NCI-H1092 (cell line): ENCODE measurements at places on chromosomes 4 and X.
A peak's percentile ranks its signal among the peaks of the same experiment; 100 is the strongest.

DNA sequence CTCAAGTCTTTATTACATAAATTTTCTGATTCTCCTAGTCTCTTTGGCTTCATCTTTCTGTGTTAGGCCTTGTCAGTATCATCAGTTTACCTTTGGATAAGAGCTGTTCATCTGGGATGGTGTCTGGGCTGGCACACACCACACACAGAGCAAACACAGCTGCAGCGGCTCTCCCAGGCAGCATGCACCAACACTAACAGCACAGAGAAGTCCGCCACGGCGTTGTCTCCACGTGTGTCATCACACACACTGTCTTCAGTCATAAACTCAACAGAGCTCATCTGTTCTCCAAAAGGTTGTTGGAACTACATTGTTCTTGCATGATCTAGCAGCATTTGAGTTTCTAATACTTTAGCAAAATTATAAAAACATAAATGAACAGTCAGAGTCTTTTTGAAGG is 851.9 kb upstream of the FRG1 start:
- DNase-seq = peak; percentile 76

GRCh38 chr4:26992657-26993361 is 132.2 kb downstream of the STIM2 start:
- no peak for DNase-seq

- DNase-seq = no peak
These were observed 64.1 kb downstream of the HUWE1 start for GRCh38 chrX:53622431-53622830.

- DNase-seq = no peak
These were observed 24.0 kb downstream of the ARSJ start for GRCh38 chr4:113955411-113955810.

GRCh38 chr4:185878633-185879032 is 66.6 kb upstream of the SORBS2 start:
- DNase-seq = no peak

DNA sequence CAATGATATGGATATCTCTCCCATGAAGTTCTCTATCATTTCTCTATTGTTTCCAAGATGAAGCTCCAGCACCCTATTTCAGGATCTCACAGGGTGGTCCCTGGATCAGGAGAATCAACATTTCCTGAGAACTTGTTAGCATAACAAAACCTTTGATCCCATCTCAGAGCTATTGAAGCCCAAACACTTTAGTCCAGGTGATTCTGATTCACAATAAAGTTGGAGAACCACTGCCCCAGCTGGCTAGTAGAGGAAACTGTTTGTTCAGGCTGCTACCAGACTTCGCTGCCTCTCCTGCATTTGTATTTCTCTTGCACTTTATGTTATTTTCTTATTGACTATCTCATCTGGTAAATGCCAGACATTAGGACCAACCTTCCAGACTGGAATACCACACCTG is 65.4 kb downstream of the CEP44 start:
- no peak for DNase-seq

DNA sequence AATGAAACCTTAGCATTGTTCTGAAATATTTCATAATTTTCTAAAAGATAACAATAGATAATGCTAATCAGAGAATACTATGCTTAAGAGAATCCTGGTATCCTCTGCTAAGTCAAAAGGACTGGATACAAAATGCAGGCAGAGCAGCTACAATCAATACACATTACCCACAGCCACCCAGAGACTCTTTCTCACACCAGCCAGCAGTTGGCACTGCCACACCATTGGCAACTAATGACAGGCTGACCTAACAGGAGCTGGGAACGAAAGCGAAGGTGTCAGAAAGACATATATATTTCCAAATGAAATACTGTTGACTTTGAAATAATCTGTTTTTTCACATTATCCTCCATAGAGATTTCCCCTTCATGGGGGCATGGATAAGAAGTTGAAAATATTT is 122.6 kb upstream of the PLAC1 start:
- no peak for DNase-seq

DNA sequence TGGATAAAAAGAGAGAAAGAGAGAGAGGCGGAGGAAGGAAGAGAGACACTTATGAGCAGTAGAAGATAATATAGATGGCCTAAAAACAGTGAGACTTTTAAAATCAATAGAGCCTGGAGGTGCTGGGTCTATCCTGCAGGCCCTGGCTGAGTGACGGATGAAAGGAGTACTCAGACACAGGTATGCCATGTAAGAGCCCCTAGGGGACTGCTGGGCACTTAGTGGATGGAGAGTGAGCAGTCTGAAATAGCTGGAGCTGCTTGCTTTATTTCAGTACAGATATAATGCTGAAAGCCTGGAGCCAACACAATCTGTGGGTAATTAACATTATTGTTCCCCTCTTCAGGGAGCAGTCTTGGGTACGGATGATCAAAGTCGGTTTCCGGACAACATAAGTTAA is 578.6 kb downstream of the SPOCK3 start:
- DNase-seq = no peak

- no peak for DNase-seq
These were observed 350.0 kb downstream of the SLC7A11 start for GRCh38 chr4:137892134-137892533.
